RCC 7860 (cell line): ENCODE measurements at places on chromosomes 11 and 22.
A peak's percentile ranks its signal among the peaks of the same experiment; 100 is the strongest.

DNA sequence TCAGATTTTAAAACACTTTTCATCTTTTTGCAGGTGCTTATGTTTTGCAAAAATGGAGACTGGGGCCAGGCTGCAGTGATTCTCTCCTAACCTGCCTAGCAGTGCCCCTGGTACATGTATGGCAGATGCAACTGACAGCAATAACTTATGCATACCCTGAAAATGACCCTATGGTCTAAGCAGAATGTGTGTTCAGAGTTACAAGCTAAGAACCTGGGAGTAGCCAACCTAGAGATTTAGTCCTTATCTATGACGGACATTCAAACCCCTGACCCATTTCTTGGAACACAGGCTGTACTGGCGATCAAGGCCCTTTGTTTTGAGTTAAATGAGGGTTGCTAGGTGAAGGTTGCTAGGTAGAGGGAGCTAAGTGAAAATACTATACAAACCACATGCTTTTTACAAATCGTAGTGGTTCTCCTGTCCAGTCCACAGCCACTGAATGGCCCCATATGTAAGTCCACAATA is 184.9 kb upstream of the SESN3 start:
- no peak for DNase-seq

DNA sequence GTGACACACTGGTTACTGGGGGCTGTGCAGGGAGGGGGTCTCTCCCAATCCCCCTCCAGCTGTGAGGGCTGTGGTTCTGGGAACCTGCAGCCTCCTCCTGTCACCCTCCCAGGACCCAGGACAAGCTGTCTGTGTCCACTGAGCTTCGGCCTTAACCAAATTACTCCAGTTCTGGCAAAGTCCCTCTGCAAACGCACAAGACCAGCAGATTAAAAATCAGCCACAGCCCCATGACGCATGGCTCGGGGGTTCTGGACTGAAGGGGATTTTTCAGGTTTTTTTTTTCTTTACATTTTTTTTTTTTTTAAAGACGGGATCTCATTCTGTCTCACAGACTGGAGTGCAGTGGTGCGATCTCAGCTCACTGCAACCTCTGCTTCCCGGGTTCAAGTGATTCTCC is 32.2 kb upstream of the A4GALT start:
- DNase-seq, result no peak

GRCh38 chr11:64207256-64208085 is 950 bp downstream of the FERMT3 start:
- no peak for DNase-seq

DNA sequence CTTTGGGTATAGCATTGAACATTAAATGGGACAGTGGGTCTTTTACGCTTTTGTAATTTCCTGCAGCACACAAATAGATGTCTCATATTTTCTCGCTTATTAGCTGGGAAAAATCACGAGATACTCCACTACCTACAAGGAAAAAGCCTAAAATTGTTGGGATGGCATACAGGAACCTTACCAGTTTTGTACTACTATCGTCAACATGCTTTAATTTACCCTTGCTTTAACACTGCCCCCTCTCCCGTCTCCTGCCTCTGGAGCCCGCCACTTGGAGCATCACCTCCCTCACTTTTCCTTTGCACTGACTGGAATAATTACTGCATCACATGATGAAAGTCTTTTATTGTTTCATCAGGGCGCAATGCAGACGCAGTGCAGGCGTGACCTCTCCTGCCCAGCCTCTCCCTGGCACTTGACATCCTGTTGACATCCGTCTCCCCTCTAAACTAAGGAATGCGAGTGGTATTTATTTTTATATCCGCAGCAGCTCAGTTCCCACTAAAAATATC is 1.0 kb upstream of the FNBP4 start:
- peak; percentile 59 for DNase-seq

- DNase-seq, result no peak
These were observed 17.0 kb upstream of the GPR83 start for GRCh38 chr11:94418123-94418765.

- peak; percentile 82 for DNase-seq
These were observed 22.7 kb downstream of the CELSR1 start for GRCh38 chr22:46514592-46515207.

DNA sequence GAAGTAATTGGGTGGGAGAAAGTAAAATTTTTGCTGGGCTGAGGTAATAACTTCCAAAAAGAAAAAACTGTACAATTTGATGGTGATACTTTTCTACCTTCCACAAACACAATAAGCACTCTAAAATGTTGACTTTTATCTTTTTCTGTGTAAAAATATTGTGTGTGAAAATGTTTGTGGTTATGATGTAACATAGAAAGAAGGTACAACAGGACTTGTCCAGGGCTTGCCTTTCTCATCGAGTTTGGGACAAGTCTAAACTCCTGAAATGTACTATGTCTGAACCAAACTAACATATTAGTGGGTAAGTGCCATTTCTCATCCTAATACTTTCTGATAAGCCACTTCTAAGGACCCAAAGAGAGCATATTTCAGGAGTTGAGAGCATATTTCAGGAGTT is 174.2 kb upstream of the PDGFD start:
- DNase-seq, result no peak

GRCh38 chr11:118184784-118185579 is 8.5 kb upstream of the SCN2B start:
- DNase-seq, result no peak

DNA sequence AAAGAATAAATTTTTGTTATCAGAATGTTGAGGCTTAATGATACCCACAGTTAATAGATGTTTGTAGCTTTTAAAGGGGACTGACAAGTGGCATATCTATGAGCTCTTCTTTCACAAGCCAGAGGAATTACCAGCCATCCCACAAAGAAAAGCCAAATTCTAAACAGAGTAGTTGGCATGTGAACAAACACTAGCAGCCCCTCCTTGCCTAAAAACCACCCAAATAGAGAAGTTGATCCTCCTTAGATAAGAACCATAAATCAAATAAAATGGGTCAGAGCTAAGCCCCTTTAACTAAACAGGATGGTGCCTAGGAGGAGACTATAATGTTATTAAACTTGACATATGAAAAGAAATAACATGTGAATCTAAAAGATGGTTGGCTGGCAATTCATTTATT is 11.4 kb downstream of the LPXN start:
- no peak for DNase-seq

- no peak for DNase-seq
These were observed 199.7 kb downstream of the CTTN start for GRCh38 chr11:70597751-70598625.
